LNCaP clone FGC (cell line): ENCODE measurements at places on chromosomes 11 and 22.

GRCh38 chr11:7579361-7579791 lies 65.6 kb downstream of the PPFIBP2 start:
- no peak for DNase-seq

DNA sequence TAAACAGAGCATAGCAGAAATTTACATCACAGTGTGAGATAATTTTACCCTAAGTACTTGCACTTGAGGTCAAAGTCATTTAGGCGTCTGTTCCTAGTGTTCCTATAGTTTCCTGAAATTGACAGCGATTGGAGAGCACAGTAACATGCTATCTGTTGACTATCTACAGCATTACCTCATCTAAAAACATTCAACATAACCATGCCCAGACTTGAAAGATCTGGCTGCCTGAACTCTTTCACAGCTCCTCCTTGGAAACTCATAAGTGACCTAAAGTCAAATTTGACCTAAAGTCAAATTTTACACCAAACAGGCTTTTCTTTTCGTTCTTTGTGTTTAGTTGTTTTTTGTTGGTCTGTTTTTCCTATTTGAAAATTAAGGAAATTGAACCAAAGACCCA lies 233.8 kb upstream of the UBASH3B start:
- no peak for DNase-seq

DNA sequence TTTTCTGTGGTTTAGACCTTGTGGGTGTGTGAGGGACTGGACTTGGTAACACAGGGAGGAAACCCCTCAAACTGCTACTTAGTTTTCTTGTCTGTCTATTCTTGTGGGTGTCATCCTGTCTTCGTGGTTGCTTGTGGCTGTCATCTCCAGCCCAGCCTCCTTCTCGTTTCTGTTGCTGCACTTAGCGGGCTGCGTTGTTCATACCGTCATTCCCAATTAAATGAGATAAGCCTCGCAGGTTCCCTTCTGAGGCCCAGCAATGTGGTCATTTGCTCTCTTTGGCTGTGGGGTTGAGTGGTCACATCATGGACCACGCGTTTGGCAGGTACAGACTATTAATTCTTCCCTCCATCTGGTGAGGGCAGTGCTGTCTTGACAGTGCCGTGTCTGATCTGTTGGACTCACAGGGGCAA lies 18.8 kb downstream of the PANX1 start:
- DNase-seq: no peak

GRCh38 chr11:69241844-69242243 lies 52.1 kb upstream of the MYEOV start:
- no peak for DNase-seq

DNA sequence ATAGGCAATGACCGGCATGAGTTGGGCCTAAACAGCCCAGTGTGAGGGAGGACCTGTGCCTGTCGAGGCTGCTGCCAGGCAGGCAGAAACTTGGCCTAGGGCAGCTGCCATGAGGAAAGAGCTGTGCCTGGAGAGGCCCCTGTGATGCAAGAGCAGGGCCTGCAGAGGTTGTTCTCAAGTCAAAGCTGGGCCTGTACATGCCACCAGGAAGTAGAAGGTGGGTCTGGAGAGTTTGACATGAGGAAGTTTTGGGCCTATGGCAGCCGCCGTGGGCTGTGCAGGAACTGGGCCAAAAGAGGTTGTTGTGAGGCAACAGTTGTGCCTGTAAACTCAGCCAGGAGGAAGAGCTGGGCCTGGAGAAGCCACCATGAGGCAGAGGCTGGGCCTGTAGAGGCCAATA lies 43.2 kb downstream of the OR4C45 start:
- no peak for DNase-seq

- no peak for DNase-seq
Measured at GRCh38 chr11:73752903-73753302, 8.0 kb downstream of the RAB6A start.

DNA sequence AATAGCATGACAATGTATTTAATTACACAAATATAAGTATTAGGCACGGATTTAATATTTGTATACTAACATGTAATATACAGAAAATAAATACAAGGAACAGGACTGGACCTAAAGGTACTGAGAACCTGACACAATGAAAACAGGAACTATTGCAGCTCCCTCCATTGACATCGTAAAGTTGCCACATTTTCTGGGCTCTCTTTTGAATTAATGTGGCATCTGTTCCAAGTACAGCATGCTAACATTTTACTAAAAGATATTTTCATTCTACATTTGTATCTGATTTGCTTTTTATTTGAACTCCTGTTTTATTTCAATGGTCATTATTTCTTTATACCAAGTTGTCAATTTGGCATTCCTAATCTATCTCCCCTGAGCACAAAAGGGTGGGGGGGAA lies 15.3 kb downstream of the PHF21A start:
- DNase-seq: no peak

DNA sequence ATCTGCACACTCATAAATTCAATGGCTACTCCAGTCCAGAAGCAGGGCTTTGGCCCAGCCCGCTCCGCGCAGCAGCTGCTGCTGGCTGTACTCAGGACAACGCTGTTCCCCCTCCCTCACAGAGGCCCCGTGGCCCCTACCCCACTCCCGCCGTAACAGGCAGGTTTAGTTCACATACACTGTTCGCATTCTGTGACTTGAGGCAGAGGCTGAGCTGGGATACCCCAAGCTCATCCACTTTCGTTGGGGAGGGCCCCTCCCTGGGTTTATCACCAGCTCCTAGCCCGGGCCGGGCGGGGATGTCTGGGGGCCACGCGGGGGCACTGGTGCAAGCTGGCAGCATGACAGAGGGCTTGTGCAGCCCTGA lies 52.4 kb downstream of the SYT13 start:
- no peak for DNase-seq

DNA sequence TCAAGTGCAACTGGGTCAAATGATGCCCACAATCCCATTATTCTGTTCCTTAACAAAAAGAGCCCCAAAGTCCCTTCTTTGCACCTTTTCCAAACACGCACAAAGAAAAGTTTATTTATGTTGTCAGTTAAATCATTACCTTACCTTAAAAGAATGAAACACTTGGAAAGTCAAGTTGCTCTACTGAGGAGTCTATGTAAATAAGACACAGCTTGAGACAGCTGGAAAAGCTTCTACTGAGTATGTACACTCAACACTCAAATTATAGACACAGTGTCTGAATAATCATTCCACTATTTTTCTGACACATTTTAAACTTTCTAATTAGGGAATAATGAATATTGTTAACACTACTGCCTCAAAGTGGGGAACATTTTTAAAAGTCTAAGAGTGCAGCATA lies 21.6 kb upstream of the PHLDA2 start:
- DNase-seq: no peak

DNA sequence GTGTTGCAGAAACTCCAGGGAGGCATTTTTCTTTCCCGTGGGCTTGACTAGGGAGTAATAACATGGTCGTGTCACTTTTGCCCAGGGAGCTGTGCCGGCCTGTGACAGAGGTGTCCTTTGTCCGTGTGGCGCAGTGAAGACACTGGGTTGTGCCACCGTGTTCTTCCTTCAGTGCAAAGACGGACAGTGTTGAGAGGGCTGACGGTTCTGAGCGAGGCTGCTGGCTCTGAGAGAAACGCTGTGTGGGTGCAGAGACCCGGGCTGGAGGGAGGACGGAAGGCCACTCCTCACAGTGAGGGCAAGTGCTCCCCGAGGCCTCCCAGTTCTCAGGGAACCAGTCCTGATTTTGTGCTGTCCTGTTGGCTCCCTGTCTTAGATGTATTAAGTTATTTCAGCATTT lies 20.2 kb downstream of the NUP50 start:
- DNase-seq: no peak

GRCh38 chr11:44885065-44885810 lies 65.4 kb downstream of the TP53I11 start:
- DNase-seq: no peak

DNA sequence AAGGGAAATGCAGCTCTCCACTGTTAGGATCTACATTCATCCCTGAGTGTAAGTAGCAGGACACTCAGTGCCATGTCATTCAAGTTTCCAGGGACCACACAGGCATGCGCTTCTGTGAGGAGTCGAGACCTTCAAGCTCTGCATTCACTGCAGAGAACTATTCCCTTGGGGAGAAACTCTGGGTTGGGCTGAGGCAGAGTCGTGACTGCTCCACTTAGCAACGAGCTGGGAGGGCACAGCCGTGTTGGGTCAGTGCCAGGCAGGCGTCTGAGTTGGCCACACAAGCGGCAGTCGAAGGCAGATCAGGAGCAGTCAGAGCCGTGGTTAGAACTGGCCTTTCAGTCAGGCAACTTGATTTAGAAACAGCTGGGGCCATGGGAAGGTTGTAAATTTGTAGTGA lies 14.7 kb downstream of the MPEG1 start:
- no peak for DNase-seq

DNA sequence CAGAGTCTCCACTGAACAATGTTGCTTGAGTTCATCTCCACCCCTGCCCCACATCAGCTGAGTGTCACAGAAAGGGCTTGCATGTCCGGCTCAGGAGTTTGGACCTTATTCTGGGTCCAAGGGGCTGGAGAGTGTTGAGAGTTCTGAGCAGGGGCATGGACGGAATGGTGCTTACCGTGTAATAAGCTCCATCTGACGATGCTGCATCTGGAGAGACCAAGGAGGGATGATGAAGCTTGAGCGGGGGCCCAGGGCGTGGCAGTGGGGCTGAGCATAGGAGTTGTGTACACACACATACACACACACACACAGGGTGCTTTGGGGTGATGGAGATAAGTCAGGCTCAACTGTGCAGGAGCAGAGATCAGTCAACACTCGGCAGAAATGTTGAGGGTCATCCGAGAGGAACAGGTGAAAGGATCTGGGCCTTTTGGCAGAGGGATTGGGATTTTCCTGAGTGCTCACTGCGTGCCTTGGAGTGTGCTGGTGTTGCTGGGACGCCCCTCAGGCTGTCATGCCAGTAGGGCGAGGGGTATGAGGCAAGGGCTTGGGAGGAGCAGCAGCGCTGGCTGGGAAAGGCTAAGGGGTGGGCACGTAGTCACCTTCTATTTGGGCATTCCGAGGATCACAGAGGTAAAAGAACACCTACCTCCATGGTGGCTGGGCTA lies 2.3 kb downstream of the USP35 start:
- DNase-seq: no peak

DNA sequence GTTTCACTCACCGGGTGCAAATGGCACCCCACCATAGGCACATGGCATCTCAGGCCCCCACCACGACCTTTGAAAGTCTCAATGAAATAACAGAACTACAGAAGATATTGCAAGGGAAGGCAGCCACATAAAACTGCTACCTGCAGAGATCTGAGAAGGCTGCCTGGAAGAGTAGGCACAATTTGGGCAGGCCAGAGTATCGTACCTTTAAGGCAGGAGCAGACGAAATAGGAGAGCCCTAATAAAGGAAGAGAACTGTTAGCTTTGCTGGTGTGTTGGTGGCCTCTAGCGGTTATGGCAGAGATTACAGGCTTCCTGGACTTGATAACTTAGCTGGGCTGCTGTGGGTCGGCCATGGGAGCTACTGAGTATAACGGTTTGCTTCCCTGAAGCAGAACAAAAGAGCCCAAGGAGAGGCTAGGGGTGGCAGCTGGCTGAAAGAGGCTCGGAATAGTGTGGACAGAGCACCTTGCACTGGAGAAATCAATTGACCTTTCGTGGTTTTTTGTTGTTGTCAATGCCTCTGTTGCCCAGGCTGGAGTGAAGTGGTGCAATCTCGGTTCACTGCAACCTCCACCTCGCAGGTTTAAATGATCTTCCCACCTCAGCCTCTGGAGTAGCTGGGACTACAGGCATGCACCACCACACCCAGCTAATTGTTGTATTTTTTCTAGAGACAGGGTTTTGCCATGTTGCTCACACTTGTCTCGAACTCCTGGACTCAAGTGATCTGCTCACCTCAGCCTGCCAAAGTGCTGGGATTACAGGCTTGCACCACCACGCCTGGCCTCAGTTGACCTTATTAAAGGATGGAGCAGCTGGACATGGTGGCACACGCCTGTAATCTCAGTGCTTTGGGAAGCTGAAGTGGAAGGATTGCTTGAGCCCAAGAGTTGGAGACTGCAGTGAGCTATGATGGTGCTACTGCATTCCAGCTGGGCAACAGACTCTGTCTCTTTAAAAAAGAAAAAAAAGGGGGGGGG lies 4.8 kb downstream of the SDF2L1 start:
- peak; percentile 47 for DNase-seq

GRCh38 chr22:43948836-43949406 lies 6.3 kb upstream of the SAMM50 start:
- DNase-seq: no peak

- DNase-seq: no peak
Measured at GRCh38 chr22:40512426-40513136, 123.9 kb downstream of the MRTFA start.

DNA sequence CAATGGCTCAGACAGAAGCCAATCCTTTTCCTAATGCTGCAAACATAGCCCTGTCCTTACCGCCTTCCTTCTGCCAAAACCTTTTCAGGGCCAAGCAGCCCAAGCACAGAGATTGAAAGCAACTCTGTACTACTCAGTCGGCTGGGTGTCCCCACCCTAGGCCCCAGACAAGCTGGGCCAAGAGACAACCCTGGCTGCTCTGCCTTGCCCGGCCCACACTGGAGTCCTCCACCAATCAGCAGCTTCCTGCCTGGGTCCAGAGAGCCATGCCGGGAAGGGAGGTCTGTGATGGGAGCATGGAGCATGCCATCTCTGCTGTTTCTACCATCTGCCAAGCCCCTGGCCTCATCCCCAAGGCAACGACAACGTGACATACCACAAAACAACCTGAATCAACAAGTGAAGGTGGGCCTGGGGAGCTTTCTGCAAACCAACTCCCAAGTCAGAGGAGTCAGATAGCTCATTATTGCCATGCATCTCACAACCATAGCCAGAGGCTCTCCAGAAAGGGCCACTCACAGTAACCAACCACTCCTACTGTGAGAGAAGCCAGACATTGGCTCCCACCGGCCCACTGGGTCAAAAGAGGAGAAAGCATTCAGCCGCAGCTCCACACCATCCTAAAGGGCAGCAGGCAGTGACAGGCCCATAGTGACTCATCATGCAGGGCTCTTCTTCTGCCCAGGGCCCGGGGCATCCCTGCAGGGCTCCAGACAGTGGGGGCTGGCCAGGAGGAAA lies 18.2 kb downstream of the PATZ1 start:
- DNase-seq: no peak

DNA sequence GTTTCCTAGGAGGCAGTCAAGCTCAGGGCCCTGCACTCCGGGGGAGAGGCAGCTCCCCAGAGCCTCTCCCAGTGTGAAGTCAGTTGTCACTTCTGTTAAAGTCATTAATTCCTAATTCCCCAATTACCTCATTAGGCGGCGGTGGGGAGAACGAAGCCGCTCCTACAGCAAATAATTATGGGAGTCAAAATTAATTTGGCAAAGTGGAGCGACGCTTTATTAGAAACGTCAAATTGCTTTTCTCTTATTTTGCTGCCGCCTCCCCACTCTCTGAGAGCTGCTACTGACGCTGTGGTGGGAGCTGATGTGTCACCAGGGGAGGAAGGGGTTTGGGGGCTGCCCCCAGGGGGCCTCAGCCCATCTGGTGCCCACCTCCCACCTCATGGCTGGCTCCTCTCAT lies 41.6 kb downstream of the SLC22A12 start:
- DNase-seq: no peak
